ENCODE measurements at places on chromosomes 3 and 15.
A peak's percentile ranks its signal among the peaks of the same experiment; 100 is the strongest.

DNA sequence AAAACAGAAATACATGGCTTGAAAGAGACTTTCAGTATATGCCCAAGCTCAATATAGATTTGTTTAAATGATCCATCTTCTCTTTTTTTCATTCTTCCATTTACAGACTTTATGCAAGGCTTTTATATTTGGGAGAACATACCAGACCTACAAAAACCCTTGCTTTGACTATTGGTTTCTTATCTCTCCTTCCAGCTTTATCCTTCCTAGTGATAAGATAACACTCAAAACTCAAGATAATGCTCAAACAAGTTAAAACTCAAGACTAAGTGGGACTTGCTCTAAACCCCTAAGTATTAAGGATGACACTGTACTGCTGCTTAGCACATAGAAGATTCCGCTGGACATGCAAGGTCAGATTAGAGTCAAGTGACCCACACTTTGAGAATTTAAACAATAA is 8.0 kb downstream of the TUSC7 start:
- DNase-seq, result no peak

DNA sequence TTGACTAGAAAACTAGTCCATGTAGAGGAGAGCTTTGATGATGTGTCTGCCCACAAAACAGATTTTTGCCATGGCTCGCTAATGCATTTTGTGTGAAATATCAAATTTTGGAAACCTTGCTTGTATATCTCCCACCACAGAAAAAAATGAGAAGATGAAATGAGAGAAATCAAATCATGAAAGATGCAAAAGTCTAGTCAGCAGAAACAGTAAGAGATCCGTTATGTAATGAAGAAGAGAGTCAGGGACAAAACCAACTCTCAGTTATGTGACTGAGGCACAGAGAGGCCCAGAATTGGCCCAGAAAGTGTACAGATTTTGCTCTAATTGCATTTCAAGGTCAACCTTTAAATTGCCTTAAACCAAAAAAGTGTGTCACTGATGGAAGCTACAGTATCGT is 107.0 kb downstream of the FILIP1L start:
- no peak for DNase-seq

DNA sequence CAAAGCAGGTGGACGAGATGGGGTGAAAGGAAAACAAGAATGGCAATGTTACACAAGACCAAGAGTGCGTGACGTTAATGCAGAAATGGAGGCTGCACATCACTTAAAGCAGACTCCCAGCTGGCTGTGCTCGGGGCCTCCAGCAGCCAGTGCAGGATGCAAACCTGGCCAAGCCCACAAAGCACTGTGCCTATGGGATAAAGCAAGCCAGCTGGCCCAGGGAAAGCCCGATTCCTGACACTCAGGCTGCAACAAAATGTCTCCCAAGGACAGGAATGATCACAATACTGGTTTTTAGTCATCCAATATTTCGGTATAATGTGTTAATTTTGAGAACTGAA is 86.2 kb downstream of the SEC22A start:
- DNase-seq, result no peak

- no peak for DNase-seq
Observed at GRCh38 chr3:176789281-176789705, 408.0 kb downstream of the TBL1XR1 start.

- no peak for DNase-seq
Observed at GRCh38 chr3:12716605-12717151, 42.4 kb downstream of the TMEM40 start.

GRCh38 chr3:150345021-150345538 is 63.0 kb upstream of the TSC22D2 start:
- no peak for DNase-seq

DNA sequence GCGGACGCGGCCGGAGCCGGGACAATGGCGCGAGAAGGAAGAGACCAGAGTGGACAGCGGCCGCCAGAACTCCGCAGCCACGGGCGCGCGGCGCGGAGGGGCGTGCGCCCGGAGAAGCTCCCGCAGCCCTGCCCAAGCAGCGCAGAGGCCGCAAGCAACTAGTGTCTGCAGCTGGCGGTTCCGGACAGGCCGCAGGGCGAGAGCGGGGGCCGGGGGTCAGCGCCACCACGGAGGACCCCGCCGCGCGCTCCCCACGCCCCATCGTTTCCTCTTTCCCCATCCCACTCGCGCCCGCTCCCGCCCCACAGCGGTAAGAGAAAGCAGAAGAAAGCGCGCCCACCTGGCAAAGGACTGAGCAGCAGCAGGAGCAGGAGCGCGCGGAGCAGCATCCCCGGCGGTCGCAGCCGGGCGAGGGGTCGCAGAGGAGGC is 440 bp downstream of the PRTG start:
- peak; percentile 27 for DNase-seq

DNA sequence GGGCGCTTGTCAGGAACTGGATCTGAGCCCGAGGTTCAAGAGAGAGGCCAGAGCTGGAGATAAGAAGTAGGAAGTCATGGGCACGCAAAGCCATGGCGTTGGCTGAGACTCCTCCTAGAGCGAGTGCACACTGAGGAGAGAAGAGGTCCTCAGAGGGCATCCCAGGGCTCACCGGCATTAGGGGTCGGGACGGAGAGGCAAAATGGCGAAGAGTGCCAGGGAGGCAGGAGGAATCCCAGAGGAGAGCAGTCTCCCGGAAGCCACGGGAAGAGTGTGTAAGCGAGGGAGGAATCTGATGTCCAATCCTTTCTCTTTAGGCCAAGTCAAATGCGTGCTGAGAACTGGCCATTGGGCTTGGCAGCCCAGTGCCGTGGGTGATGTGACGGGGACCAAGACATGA is 24.0 kb downstream of the EFCC1 start:
- no peak for DNase-seq

- no peak for DNase-seq
Observed at GRCh38 chr3:171321559-171322360, 138.4 kb downstream of the TNIK start.

DNA sequence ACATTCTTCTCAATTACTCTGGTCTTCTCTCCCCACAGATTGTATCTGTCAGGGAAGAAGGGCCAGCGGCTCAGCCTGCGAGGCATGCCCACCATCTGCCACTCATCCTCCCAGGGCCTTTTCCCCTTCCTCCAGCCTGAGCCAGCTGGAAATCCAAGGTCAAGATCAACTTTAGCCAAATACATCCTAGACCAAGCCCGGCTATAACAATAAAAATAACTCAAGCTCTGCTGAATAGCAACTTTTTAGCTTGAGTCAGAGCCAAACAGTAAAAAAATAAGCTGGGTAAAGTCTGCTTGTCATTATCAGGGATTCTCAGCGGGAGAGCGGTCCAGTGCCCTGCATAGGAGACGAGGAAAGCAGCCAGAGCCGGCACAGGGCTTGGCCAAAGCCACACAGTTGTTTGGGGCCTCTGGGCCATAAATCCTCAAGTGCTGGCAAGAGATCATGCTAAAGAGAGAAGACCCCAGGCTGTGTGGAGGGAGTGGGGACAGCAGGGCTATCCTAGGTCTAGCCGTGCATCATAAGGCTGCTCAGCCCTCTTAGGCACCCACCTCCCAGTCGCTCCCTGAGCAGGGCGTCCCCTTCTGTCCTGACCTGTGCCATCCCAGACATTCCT is 76.2 kb upstream of the HERC1 start:
- DNase-seq, result no peak

GRCh38 chr3:156071031-156071430 is 49.3 kb upstream of the KCNAB1 start:
- DNase-seq, result no peak

GRCh38 chr3:110236976-110237610 is 834.5 kb upstream of the NECTIN3 start:
- DNase-seq, result no peak

DNA sequence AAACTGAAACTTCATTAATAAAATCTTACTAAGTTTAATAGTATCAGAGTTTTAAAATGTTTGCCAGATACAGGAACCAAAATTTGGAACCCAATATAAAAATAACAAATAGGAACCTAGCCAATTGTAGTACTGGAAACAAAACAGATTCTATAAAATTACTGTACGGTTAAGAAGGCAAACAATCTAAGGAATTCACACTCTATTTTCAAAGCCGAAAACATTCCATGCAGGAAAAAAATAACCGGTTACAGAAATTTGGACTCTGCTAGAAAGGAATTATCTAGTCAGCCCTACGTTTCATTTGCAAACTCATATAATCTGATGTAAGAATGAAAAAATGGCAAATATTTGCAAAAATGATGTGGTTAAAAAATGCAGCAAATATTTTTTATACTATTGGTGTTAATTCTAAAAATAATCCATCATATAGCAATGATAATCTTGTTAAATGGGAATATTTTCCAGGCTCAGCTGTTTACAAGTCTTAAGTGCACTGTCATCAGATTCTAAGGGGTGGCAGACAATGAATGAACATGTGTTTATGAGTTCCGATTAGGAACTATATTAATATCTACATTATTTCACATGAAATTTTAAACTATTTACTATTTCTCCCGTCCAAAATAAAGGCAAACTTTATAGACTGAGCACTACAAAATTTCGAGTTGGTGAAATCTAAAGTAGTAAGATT is 58.1 kb downstream of the DCBLD2 start:
- no peak for DNase-seq

DNA sequence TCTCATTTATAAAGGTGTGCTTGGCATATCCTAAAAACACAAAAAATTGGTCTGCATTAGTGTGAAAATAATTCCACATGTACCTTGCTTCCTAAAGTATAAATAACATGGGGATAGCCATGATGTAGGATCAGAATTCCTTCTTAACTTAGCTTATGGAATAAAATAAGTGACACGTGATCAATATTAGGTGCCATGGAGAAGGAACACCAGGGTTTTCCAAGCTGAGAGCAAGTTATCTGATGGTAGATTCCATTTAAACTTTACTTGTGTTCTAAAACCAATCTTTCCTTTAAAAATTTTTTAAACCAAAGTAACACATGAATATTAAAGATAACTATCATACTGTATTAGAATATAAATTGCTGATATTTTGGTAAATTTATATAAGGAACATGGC is 300.5 kb downstream of the ZPLD1 start:
- no peak for DNase-seq

DNA sequence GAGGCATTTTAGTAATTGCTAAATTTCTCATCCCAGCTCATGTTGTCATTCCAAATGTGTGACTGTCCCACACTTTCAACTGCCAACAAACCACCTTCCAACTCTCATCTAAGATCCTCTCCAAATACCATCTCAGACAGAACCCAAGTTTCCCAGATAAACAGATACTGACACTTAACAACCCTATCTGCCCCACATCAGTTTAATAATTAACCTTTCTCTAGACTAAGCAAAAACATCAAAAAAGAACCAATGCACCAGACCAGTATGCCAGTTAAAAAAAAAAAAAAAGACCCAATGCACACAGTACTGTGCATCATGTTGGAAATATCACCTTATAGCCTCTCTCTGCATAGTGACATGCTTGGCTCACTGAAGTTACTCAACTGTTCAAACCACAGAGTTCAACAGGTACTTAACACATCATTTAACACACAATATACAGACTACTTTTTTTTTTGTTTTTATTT is 5.5 kb downstream of the SFMBT1 start:
- no peak for DNase-seq

GRCh38 chr15:96089405-96090058 is 241.0 kb upstream of the NR2F2 start:
- DNase-seq, result no peak

GRCh38 chr3:46110701-46111493 is 83.6 kb upstream of the XCR1 start:
- no peak for DNase-seq

GRCh38 chr3:23314981-23315762 is 112.0 kb downstream of the UBE2E2 start:
- DNase-seq, result no peak

DNA sequence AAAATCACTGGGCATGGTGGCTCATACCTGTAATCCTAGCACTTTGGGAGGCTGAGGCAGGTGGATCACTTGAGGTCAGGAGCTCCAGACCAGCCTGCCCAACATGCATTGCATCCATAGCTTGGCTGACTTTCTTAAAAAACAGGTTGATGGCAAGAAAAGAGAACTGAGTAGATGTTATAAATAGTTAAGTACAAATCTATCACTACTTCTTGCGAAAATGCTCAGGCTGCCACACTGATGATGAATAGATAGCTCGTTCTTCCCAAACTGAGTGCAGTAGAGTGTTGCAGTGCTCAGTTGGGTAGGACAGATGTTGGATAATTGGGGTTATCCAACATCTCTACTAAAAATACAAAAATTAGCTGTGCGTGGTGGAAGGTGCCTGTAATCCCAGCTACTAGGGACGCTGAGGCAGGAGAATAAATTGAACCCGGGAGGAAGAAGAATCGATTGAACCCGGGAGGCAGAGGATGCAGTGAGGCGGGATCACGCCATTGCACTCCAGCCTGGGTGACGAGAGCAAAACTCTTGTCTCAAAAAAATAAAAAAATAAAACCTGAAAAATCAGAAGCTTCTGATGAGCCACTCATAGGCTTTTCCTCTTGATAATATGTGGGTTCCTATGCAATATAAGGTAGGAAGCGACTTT is 1.2 kb downstream of the BTLA start:
- DNase-seq, result no peak

DNA sequence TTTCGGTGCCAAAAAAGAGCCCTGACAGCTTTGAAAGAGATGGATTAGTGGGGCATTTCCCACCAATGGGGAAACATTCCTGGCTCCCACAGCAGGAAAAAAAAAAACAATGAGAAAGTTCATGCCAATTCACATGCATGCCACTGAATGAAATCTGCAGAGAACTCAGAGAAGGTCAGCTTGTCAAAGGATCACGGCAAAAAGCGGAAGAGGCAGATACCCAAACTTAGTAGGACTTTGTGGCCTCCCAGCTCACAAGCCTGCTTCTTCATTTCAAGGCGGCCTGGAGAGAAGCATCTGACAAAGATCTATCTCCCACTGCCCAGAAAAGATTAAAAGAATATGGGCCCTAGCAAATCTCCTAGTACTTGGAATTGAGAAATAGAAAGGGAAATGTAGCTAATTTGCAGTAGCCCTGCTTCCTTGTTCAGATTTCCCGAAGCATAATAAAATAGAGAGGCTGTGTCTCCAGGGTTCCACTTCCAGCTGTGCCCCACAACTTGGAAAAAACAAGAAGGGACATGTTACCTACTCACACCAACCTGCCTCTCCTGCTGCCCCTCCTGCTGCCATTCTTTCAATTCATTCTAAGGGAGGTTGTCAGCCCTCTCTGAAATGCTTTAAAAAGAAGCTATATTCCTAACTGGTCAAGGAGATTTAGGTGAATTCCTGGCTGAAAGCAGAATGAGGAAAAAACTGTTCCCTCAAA is 170.4 kb downstream of the FHIT start:
- no peak for DNase-seq

- no peak for DNase-seq
Observed at GRCh38 chr3:44981751-44982150, 5.7 kb downstream of the EXOSC7 start.
